ENCODE measurements at places on chromosomes 16 and 17.
A peak's percentile ranks its signal among the peaks of the same experiment; 100 is the strongest.

DNA sequence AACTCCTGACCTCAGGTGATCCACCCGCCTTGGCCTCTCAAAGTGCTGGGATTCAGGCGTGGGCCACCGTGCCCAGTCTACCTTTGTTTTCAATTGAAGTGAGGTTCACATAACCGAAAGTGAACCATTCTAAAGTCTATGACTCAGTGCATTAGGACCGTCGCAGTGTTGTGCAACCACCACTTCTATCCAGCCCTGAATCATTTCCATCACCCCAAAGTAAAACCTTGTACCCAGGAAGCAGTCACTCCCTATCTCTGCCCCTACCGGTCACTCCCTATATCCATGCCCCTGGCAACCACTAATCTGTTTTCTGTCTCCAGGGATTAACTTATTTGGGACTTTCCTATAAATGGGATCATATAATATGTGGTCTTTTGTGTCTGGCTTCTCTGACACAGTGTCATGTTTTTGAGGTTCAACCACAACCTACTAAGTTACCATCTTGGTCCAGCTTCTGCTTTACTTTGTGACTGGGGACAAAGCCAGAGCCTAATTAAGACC lies 28.3 kb upstream of the CDC42EP4 start:
- DNase-seq: no peak

DNA sequence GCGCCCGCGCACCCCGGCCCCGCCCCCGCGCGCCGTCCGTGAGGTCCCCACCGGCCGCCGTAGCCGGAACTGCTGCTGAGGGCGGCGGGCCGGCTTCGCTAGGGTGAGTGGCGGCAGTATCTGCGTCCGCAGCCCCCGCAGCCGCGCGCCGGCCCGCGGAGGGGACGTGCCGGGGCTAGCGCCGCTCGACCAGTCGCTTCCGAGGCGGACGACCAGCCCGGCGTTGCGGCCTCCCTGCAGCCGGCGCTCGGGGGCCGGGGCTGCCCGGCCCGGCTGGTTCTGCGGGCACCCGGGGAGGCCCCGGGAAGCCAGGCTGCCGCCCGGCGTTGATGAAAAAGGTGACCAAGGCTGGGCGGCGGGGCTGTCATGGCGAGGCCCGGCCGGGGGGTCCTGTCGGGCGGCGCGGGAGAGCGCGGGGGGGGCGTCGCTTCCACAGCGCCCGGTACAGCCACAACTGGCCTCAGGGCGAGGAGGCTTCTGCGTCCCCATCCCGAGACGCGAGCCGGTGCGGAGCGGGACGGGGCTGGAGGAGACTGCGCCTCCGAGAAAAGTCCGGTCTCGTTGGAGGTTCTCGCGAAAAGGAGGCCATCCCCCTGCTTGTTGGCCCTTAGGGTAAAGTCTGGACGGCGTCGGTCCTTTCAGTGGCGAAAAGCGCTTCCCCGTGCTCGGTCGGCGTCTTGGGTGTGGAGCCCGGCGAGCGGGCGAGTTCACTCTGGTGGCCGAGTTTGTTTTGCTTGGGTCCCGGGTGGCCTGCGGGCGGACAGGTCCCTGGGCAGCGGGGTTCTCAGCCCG lies at the start of gene CRAMP1:
CRAMP1 (plus strand) TSS at position 41 of the 792 bp plus-strand sequence. CDS start 2,280 bp downstream, outside the sequence.
- DNase-seq: no peak

DNA sequence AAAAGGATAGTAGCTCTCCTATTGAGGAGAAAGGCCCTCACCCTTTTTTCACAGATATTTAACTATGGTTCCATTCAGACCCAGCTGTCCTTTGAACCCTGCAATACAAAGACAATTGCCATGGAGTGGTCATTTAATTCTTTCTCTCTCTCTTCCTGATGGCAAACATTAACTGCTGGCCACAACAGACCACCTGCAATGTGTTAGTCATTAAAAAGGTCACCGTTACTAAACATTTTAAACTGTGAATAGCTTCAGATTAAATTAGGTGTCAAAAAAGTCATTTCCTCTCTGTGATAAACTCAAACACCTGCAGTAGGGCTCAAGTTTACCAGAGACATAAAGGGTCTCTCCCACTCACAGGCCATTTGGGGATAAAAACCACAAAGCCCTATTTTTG lies 697.2 kb downstream of the TOX3 start:
- DNase-seq: no peak

DNA sequence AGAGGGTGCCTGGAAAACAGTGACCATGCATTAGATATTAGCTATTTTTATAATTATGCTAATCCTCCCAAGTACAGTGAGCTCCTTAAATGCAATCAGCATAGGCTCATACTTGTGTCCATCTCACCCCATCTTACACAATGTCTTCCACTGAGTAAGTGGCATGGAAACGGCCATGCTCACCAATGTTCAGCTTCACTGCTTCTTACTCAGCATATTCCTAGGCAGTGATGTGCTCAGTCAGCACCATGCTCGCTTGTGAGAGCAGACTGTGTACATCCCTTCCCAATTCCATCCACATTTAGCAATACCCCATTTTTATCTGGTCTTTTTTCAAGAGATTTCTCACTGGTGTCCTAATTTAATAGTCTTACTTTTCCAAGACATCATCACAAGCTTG lies 454.8 kb upstream of the SOX9 start:
- DNase-seq: no peak

DNA sequence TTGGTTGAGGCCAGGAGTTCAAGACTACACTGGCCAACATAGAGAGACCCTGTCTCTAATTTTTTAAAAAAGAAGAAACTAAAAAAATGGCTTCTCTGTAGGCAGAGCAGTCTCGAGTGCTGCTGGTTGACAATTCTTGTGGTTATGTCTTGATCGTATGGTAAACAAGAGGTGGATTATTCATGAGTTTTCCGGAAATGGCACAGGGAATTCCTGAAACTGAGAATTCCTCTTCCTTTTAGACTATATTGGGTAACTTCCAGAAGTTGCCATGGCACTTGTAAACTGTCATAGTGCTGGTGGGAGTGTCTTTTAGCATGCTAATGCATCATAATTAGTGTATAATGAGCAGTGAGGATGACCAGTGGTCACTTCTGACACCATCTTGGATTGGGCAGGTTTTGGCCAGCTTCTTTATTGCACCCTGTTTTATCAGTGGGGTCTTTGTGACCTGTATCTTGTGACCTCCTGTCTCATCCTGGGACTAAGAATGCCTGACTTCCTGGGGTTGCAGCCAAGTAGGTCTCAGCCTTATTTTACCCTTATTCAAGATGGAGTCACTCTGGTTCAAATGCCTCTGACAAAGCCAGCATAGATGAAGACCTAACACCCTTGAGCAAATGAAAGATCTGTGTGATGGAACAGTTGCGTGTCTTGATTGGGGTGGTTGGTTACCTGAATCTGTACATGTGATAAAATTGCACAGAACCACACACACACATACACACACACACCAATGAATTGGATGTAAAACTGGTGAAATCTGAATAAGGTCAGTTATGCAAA lies 30.2 kb downstream of the BMERB1 start:
- DNase-seq: no peak

DNA sequence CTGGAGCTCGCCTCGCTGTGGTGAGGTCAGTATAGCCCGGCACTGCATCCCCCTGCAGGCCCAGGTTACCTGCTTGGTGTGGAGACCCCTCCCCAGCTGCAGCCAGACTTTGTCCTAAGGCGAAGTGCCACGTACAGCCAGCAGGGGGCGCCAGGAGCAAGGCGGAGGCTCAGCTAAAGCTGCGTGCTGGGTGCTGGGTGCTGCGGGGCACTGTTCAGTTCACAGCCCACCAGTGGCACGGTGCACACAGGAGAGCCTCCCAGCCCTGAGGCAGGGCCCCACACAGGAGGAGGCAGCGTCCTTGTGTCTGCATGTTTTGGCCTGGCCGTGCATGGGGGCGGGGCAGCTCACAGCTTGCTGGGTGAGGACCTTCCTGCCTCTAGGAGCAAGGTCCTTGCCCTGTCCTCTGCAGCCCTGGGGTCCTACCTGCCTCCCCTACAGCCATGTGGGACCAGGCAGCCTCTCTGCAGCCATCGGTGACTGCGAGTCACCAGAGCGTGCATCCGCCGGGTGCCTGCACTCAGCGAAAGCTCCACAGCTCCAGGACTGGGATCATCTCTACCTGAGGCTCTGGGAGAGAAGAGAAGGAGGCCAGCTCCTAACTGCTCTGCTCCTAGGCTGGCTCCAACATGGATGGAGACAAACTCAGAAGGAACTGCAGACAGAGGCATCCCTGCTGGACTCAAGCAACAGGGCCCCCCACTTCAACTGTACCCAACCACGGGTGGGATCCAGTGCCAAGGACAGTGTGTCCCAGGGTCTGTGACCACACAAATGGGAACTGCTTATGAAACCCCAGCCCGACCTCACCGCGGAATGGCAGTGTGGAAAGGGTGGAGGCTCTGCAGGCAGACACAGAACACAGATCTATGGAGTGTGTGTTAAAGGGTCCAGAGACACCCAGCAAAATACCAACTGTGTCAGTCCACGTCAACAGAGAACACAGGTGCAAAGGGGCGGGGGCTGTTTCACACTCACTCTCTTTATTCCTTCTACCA lies 19.0 kb downstream of the SLC7A5 start:
- no peak for DNase-seq

- DNase-seq: no peak
These were observed 37.3 kb upstream of the VWA3A start for GRCh38 chr16:22054847-22055590.

- no peak for DNase-seq
These were observed 19.1 kb downstream of the LIG3 start for GRCh38 chr17:34999456-34999855.

GRCh38 chr16:81575834-81576233 lies 131.2 kb downstream of the CMIP start:
- no peak for DNase-seq

DNA sequence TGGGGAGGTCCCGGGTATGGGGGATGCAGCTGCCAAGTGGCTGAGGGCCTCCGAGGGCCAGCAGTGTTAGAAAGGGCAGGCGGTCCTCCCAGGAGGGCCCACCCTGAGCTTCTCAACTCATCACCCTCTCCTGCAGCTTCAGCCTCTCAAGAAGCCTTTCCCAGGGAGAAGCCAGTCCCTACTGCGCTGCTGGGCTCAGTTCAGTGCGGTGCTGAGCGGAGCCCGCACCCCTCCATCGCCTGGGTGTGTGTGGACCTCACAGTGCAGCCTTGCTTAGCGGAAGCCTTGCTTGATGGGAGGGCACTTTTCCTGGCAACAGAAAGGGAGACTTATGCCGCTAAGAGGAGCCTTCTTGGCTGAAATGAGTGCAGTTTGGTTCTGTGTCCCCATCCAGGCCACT lies 3.5 kb upstream of the APRT start:
- DNase-seq: no peak

DNA sequence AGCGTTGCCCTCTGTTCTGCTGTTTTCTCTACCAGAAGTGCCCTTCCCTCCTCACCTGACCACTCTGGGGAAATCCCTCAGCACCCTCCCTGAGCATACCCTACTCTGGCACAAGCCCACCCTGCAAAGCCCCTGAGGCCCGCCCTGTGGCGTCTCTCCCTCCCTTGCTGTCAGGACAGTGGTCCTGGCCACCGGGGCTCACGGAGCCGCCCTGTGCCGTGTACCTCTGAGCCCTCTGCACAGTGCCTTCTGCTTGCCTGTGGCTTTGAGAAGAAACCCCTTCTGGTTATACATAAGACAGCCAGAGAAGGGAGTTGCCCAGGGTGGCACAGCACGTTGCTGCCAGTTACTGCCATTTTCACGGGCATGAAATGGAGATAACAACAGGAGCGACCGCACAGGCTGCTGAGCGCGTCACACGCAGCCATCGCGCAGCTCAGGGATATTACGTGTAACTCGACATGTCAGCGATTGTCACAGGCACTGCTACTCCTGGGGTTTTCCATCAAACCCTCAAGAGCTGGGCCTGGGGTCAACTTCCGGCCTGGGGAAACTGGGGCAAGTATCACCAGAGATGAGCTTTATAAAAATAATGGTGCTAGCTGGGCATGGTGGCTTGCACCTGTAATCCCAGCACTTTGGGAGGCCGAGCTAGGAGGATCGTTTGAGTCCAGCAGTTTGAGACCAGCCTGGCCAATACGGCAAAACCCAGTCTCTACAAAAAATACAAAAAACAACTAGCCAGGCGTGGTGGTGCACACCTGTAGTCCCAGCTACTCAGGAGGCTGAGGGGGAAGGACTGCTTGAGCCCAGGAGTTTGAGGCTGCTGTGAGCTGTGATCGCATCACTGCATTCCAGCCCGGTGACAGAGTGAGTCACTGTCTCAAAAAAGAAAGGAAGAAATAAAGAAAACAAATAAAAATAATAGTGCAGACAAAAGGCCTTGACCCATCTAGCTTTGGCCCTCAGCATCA lies 14.8 kb downstream of the SCGB1C2 start:
- no peak for DNase-seq

- DNase-seq: no peak
These were observed 23.4 kb upstream of the MFSD6L start for GRCh38 chr17:8822401-8823035.

DNA sequence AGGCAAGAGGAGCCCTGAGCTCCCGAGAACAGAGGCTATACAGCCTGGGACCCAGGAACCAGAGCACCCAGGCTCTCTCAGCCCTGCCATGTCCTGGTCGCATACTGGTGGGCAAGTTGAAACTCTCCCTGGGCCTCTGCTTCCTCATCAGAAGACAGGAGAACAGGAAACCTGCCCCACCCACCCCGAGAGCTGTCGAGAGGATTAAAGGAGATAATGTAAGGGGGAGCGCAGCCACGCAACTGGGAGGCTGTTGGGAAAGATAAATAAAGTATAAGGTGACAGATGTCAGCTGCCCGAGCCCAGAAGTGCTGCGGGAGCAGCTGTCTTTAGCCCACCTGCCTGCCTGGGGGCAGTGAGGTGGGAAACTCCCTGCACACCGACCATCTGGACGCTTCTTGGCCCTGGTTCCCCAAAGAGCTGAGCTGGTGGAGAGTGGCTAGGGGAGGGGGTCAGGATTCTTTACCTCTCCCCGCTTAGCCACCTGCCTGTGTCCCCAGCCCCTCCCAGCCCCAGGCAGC lies 6.8 kb downstream of the KIF19 start:
- DNase-seq: no peak

DNA sequence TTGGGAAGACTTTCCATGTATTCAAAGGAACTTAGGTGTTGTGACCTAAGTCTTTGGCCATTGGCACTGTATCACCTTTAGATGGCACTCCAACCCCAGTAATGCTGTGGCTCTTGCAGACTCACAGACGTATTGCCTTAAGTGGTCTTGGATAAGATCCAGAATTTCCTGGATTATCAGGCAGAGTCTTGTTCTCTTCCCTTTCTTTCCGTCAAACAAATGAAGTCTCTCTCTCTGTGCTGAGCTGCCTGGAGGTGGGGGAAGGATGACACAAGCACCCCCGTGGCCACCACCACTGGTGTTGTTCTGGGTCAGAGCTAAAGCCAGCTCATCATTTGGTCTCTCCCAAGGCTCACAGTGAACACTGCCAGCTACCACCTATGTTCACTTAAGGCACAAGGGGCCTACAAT lies 789.9 kb upstream of the KIF2B start:
- DNase-seq: peak; percentile 38
